Stimulated activated CD4-positive, alpha-beta T cell treated with anti-CD3 and anti-CD28 coated beads, Interleukin-1b, Interleukin-23, amount 100 ng/mL, for 24 hours (primary cell): ENCODE measurements at places on chromosomes 2 and 18.
A peak's percentile ranks its signal among the peaks of the same experiment; 100 is the strongest.

GRCh38 chr18:9750606-9751304, 42.7 kb downstream of the RAB31 start:
- DNase-seq, result no peak

DNA sequence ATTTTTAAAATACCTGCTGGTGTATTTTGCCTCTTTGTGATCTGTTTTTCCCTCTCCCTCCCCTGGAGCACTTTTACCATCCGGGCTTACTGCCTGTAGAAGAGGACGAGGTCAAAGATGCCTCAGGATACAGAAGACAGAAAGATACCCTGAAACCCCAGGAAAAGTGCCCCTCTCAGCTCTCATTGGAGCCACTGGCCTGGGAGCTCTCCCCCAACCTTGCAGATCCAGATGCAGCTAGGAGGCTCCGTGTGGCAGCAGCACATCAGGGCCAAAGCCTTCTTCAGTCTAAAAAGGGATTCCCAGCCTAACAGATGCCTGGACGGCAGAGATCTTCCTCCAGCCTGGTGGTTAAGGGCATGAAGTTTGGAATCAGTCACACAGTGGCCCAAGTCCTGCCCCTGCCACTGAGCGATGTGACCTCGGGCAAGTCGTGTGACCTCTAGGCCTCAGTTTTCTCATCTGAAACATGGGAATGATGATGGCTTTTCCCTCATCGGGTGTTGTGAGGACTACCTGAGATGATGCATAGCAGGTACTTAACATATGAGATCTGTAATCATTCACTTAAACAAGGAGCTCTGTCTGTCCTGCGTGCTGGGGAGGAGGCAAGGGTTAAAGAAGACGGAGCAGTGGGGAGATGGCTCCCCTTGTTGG, 239.4 kb downstream of the DYSF start:
- no peak for DNase-seq

DNA sequence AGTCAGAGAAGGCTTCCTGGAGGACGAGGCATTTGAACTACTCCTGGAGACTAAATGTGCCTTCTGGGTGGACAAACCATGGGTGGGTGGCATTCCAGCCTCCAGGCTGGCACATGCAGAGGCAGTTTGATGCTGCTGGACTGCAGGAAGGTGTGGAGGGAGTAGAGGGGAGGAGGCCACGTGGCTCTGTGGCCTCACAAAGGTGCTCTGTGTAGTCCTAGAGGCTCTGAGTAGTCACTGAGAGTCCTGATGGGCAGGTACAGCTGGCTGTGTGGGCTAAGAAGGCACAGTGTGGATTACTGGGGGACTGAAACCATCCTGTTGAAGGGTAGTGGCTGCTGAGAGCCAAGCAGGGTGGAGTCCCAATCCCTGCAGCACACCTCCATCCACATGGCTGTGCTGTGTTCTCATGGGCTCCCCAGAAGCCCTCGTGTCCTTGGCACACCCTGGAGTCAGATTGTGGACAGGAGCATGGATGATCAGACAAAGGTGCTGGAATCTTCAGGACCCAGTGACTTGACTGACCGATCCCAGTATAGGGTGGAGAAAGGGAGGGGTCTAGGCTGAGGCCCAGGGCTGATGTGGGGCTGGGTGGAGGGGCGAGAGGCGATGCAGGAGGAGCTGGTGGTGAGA, 87.4 kb upstream of the HS6ST1 start:
- DNase-seq, result no peak

DNA sequence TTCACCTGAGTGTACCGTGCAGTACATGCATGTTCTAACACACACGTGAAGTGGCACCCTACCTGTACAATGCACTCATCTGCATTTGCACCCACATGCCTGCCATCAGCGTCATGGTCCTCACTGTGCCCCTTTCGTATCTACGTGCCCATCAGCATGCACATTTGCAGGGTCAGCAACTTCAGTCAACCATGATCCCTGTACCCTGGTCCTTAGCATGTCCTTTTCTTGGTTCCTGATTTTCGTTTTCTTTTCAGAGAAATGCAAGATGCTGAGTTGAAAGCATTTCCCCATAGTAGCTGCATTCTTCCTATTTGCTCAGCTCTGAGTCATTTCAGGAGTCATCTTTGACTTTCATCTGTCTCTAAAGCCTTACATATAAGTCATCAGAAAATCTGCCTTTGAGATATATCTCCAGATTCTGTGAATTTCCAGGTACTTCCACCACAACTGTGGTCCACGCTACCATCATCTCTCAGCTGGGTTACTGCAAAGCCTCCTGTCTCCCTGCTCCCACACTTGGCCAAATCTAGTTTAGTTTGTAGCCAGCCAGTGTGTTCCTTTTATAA, 14.7 kb upstream of the PUM2 start:
- DNase-seq, result peak; percentile 13

DNA sequence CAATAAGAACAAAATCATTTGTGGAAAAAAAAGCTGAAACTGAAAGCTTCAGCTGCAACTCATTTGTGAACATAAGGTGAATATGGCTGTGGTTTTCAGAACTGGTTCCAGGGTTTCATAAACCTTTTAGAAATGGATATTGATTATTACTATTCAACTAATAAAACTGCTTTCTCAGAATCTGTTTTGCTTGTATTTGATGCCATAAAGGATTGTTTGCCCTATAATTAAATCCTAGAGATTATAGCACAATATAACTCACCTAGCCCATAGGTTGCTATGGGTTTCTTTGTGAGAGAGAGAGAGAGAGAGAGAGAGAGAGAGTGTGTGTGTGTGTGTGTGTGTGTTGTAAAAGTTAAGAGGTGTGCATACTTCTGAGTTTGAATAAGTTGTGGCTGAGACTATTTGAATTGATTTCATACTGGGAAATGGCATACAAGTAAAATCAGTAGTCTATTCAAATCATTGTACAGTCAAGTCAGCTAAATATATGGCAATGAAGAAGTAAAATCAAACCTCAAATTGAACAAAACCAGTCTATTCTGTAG, 339.2 kb downstream of the ARHGAP15 start:
- DNase-seq, result no peak

DNA sequence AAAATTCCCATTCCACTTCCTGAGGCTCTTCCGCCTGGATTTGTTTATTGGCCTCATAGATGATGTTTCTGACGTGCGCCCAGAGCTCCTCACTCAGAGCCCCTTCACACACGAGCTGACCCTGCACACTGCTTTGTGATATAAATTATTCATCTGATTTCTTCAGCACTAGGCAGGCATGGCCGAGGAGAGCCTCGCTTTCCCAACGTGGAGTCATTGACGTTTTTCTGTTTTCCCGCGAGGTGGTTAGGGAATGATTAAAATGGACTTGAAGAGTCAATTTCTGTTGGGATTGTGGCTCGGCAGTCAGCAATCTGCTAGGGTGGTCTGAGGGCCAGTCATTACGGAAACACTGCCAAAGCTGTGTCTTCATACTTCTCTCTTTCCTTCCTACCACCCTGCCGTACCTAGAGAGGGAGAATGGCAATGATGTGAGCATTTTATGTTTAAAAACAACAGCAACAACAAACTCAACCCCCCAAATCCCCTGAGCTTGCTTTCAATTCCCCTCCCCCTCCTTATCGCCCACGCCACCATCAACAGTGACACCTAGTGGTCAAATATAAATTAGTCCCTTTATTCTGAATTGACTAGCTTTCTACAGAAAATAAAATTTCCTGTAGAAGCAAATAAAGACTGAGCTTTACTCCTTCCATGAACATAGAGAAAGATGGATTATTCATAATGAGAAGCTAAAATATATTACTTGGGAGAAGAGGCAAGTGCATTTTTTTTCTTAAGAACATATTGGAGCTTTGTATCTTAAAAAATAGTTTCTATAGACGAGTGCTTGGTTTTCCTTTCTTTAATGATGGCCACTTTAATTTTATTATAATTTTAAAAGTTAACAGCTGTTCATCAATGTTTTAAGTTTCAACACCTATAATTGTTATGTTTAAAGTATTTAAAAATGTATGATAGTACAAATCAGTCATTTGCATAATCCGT, 285.1 kb downstream of the MTX2 start:
- peak; percentile 1 for DNase-seq

- no peak for DNase-seq
These were observed 27.7 kb downstream of the GRB14 start for GRCh38 chr2:164593541-164593940.

GRCh38 chr2:230987137-230988020, 8.5 kb upstream of the SPATA3 start:
- DNase-seq, result peak; percentile 71

DNA sequence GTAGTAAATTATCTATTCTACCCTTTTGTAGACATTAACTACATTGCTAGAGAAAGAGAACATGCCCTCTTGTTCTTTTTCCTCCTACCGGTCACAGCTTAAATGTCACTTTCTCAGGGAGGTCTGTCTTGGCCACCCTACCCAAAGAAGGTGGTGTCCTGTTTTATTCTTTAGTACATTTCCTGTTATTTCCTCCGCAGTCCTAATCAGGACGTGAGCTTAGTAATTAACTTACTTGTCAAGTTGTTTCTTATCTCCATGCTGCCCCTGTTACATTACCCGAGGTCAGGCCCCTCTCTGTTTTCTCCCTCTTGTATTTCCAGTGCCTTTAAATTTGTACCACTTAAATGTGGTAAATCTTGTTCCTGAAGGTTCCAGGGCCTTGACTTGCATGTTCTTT, 73.7 kb upstream of the RMDN2 start:
- DNase-seq, result no peak

DNA sequence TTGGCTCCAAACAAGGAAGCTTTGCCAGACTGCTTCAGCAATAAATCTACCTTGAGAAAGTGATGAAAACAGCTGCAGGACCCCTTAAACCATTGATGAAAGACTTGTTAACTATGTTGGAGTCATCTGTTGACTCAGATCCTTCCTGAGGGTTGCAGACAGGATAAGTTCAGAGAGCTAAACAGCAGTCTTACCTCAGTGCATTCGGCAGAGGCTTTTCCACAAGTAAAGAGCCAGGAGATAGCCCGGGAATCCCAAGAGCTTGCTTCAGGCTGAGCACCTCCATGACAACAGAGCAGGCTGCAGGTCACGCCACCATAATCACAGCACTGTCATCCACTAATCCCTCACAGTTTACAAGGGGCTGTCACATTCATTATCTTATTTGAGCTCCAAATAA, 23.7 kb downstream of the KIAA2012 start:
- no peak for DNase-seq

DNA sequence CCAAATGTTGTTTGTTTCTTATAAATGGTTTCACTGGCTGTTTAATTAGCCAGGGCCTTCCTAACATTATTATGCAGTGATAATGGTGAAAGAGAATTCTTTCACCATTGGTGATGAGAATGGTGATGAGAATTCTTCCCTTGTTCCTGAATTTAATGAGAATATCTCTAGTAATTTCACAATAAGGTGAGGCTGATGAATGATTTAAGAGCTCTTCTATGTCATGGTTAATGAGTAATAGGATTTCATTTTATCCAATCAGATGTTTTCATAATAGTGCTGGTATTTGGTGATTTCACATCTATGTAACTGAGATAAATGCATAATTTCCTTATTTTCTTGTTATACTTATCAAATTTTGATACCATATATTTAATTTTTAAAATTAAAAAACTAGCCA, 535.7 kb upstream of the ZEB2 start:
- no peak for DNase-seq

DNA sequence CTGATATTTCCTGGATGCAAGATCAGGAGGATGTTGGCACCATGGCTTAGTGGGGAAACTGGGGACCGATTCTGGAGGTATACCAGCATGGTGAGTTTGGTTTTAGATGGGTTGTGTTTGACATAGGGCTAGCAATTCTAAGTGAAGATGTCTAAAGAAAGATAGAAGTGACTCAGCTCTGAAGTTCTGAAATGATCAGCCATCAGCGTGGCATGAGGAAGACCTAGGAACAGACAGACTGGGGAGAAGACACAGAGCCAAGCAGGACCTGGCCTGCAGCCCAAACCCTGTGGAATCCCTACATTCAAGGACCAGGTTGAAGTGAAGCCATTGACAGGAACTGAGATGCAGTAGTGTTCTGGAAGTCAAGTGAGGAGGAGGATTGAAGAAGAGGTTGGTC, 39.8 kb downstream of the HRH4 start:
- DNase-seq, result no peak

GRCh38 chr2:62151306-62151638, 44.6 kb upstream of the B3GNT2 start:
- no peak for DNase-seq

- no peak for DNase-seq
These were observed 94.2 kb upstream of the FSHR start for GRCh38 chr2:49248506-49248905.

- no peak for DNase-seq
These were observed 65.7 kb upstream of the GLI2 start for GRCh38 chr2:120669971-120670370.

- no peak for DNase-seq
These were observed 52.1 kb upstream of the ANKRD62 start for GRCh38 chr18:12041561-12041960.

GRCh38 chr2:100013892-100014677, 128.3 kb downstream of the AFF3 start:
- no peak for DNase-seq

DNA sequence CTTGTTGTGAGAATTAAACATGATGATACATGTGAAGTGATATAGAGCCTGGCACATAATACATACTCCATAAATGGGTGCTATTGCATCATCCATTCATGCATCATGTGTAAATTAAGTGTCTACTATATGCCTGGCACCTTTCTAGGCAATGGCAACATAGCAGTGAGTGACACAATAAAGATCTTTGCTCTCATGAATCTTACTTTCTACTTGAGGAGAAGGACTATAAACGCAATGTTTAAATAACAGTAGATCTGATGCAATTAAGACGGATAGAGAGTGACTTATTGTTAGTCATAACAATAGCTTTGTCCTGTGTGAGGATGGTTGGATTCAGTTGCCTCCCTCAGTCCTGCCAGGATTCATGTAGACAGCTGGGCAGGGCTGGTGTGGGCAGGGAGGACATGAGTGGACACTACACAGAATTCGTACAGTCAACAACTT, 88.4 kb upstream of the NPAS2 start:
- DNase-seq, result no peak

GRCh38 chr18:27564066-27564465, 379.0 kb upstream of the CHST9 start:
- no peak for DNase-seq

GRCh38 chr2:43563679-43564078, 32.2 kb downstream of the THADA start:
- DNase-seq, result no peak

GRCh38 chr18:53948991-53949390, 275.5 kb downstream of the MBD2 start:
- no peak for DNase-seq

DNA sequence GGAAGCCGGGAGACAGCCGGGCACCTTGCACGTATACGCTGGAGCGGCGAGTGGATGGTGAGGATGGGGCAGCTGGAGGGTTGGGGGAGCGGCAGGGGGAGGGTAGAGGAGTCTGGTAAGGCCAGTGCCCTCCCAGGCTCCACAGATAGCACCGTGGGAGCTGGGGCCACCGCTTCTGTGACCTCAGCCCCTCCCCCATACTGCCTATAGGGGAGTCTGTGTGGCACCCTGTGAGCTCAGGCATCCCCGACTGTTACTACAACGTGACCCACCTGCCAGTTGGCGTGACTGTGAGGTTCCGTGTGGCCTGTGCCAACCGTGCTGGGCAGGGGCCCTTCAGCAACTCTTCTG, 9.9 kb upstream of the GMPPA start:
- DNase-seq, result no peak
